Fibroblast of skin of left quadriceps (primary cell): ENCODE measurements at places on chromosomes 11 and 22.

DNA sequence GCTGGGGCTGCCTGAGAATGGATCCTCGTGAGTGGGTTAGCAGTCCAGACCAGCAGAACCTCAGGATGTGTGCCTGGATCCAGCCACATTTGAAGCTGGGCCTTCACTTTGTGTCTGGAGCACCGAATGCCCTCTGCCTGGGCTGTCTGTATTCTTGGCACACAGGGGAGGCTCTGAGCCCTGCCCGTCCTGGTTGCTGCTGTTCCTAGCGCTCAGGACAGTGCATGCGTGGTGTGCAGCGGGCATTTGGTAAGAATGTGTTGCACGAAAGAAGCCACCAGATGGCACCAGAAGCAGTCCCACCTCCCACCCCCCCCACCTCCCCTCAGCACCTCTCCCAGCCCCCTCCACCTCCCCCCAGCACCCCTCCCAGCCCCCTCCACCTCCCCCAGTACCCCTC, 4.1 kb upstream of the MAPK11 start:
- no peak for DNase-seq

GRCh38 chr11:17927041-17927440, 85.8 kb downstream of the SERGEF start:
- DNase-seq, result no peak

GRCh38 chr11:117544130-117544800, 216.6 kb downstream of the CEP164 start:
- no peak for DNase-seq

DNA sequence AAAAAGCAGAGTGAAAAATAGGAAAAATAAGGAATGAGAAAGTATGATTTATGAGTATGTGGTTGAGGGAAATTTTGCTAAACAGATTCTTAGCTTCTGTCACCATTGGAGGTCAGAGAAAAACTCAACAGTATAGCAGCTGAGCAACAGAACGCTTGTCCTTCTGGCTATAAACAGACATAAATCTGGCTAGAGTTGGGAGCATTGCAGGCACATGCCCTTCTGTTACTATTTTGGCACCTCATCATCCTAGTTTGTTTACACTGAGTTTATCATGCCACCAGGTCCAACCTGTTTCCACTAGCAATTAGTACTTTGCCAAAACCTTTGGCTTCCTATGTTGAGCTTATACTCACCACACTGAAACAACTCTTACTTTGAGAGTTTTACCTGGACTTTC, 6.9 kb downstream of the UBE4A start:
- DNase-seq, result no peak

DNA sequence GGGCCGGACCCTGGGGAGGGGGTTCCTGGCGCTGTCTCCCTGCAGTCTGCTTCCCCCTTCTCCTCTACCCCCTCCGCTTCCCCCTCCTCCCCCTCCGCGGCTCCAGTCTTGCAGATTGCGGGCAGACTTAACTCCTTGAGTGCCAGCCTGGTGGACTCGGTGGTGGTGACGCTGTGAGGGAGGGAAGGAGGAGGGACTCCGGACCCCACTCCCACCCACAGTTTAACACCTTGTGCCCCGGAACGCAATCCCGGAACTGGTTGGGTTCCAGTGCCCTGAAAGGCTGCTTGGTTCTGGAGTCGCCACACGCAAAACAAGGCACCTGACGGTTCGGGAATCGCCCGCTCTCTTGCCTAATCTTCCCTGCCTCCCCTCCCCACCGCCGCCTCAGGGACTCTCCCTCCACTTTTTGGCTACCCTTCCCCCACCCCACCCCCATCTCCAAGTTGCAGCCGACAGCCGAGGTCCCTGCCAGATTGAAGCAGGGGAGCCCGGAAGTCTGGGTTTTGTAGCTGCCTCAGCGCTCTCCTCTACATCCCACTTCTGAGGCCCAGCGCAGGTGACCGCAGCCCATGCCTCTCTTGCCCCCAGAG, 3.9 kb upstream of the BCL9L start:
- peak; percentile 78 for DNase-seq

GRCh38 chr22:38706101-38706900, 557 bp downstream of the GTPBP1 start:
- no peak for DNase-seq

- no peak for DNase-seq
These were observed 14.8 kb upstream of the MAML2 start for GRCh38 chr11:96357794-96358193.

GRCh38 chr11:131833366-131833765, 463.0 kb downstream of the NTM start:
- no peak for DNase-seq

GRCh38 chr11:118230088-118230487, 5.3 kb upstream of the JAML start:
- no peak for DNase-seq
